ENCODE measurements at places on chromosomes 16 and 17.

DNA sequence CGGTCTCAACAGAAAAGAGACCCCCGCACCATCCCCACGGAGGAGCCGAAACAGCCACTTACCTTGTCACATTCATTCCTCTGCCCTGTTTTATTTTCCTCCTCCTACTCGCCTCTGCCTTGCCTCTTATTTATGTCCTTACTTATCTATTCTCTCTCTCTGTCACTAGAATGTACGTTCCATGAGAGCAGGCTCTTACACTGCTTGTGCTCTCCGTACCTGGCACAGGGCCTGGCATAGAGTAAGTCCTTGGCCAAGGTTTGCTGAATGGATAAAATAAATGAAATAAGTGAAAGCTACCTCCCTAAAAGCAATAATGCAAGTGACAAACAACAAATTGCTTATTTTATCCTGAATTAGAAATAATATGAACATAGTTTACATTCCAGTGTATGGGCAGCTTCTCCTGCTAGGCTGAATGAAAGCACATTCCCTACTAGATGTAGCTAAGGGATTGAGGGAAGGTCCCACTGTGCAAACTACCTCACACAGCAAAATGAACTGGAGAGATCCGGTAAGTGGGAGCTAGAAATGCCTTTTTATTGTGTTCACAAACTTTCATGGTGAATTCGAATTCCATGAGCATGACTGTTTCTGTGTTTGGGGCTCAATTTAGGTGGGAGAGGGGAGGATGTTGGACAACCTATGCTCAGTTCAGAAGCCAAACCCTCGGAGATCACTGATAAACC is 173.1 kb downstream of the PARN start:
- DNase-seq, result no peak

- DNase-seq, result no peak
Observed at GRCh38 chr17:49480836-49481615, 14.1 kb upstream of the NGFR start.

- no peak for DNase-seq
Observed at GRCh38 chr16:531494-532125, 4.1 kb downstream of the CAPN15 start.

DNA sequence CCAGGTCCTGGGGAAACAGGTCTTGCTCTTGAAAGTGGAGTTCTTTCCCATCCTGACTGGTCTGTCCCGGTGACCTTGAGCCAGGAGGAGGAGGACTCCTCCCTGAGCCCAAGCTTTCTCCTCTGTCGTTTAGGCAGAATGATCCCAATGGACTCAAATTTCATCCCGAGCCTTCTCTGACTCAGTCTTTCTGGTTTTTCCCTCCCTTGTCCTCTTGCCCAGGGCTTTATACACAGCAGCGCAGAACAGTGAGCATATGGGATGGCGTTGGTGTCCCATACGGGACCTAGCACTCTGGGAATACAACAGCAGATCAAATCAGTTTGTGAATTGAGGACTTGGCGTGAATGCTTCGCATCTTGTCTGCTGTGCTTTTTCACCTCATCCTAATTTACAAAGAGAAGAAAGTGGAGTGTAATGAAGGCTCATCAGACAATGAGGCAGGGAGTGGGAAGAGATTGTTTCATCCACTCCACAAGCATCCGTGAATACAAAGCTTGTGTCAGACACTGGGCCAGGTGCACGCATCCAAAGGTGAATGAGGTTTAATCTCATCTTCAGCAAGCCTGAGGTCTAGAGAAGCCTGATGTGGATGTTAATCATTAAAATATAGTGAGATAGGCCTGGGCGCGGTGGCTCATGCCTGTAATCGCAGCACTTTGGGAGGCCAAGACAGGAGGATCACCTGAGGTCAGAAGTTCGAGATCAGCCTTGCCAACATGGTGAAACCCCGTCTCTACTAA is 1.1 kb upstream of the XYLT1 start:
- no peak for DNase-seq

- no peak for DNase-seq
Observed at GRCh38 chr16:88560714-88561484, 9.3 kb upstream of the ZC3H18 start.

DNA sequence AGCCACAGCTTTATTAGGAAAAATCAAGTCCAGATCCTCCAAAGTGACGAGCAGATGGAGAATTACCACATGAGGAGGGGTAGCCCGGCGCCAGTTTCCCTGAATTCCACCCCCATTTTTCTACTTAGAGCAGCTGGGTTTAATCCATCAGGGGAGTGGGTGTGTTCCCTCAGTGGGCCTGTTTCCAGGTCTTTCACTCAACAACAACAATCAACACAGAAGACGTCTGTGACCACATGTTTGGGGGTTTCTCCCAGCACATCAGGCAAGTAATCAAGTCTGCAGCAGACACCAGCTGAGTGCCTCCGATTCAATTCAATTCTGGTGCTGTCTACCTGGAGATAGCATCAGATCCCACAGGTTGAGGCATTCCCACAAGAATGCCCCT is 6.8 kb downstream of the SLC6A2 start:
- no peak for DNase-seq

GRCh38 chr16:85798901-85799496 is 345 bp downstream of the EMC8 start:
- DNase-seq, result no peak

GRCh38 chr16:78259873-78260272 is 160.4 kb downstream of the WWOX start:
- no peak for DNase-seq

DNA sequence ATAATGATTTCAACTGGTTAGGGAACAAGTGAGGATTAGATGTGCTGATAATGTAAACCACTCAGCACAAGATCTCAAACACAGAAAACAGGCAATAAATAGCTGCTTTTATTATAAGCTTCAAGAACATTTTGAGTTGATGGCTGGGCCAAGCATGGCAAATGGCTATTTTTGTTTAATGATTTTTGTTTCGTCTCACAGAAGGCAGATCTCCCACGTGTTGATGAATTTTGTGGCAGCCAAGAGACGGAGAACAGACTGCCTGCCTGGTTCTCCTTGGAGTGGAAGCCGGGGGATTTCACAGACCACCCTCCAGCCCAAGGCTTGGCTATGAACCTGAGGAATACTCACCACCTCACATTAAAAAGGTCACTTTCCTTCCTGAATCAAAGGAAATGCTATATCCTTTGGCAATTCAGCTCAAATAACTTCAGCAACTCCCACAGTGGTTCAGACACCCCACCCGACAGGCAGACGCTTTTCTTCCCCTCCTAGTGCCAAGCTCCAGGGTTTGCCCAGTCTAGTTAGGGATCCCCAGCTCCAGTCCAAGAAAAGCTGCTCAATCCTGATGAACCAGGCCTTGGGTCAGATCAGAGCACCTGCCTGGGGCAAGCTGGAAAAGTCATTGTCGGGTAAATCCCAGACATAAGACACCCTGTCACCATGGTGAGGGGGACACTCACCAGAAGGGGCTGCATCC is 593.5 kb downstream of the TOX3 start:
- DNase-seq, result no peak

- no peak for DNase-seq
Observed at GRCh38 chr16:64892835-64893785, 228.8 kb downstream of the CDH11 start.

DNA sequence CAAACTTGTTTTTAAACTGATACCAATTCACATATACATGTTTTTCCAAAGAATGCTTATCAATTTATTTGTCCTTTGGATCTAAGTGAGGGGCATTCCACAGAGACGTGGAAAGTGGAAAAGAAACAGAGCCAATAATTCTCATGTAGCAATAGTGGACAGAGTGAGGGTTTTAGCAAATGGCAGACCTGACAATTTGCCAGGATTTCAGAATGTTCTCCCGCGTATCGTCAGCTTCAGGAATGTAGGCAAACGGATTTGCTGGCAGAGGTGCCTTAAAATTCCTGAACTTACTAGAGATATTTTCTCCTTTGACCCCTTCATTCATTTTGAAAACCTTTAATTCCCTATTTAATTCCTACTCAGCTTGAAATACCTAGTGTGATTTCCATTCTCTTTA is 193.4 kb upstream of the CPHXL start:
- no peak for DNase-seq

GRCh38 chr17:68821860-68822696 is 133.1 kb downstream of the ABCA8 start:
- DNase-seq, result no peak

- DNase-seq, result no peak
Observed at GRCh38 chr17:54860617-54861470, 39.8 kb upstream of the TOM1L1 start.

GRCh38 chr17:42317266-42317845 is 29.1 kb downstream of the STAT5A start:
- DNase-seq, result no peak

- DNase-seq, result no peak
Observed at GRCh38 chr17:15261258-15261801, 3.8 kb downstream of the PMP22 start.

DNA sequence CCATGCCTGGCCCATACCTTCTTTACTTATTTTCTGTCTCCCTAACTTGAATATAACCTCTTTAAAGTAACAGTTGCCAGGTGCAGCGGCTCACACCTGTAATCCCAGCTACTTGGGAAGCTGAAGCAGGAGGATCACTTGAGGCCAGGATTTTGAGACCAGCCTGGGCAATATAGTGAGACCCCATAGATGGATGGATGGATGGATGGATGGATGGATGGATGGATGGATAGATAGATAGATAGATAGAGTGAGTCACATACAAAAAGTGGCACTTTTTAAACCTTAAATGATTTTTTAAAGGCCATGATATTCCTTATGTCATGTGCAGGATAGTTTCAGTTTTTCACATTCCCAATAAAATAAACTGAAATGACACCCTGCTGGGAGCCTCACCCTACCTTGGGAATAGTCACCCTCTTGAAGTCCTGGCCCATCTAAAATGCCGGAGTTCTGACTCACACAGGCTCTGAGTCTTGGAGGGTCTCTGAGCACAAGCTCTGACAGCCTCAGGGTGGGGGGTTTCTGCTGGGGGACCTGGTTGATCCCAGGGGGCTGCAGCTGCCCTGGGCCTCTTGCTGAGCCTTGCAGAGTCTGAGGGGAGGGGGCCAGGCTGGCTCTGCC is 26.2 kb downstream of the CPNE2 start:
- DNase-seq, result no peak

DNA sequence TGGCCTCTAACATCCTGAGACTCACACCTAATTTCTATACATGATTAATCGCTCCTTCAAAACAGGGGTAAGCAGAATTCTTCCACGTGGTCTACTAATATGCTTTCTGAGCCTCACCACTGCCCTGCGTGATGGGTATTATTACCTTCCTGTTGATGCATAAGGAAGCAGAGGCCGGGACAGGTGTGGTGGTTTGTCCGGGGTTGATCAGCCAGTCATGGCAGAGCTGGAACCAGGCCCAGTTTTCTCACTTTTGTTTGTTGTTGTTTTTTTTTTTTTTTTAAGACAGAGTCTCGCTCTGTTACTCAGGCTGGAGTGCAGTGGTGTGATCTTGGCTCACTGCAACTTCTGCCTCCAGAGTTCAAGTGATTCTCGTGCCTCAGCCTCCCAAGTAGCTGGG is 31.2 kb downstream of the RNF135 start:
- DNase-seq, result no peak

GRCh38 chr17:39225959-39226683 is 376 bp upstream of the STAC2 start:
- no peak for DNase-seq

GRCh38 chr16:65655802-65656201 is 533.9 kb upstream of the CDH11 start:
- no peak for DNase-seq

DNA sequence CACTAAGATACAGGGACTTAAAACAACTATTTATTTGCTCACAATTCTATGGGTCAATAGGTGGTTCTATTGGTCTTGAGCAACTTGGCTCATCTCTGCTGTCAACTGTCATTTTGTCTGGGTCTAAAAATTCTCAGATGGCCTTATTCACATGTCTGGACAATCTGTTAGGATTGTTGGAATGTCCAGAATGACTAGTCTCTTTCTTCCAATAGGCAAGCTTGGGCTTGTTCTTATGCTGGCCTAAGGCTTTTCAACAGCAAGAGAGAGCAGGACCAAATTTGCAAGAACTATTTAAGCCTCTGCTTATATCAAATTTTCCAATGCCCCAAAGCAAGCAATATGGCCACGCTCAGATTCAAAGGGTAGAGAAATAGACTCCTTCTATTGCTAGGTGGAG is 240.9 kb downstream of the KIF2B start:
- DNase-seq, result no peak

- DNase-seq, result peak; percentile 65
Observed at GRCh38 chr17:6435968-6436367, 1.0 kb upstream of the AIPL1 start.

GRCh38 chr17:35774499-35774898 is 13.8 kb downstream of the C17orf50 start:
- DNase-seq, result no peak

GRCh38 chr17:48760411-48760810 is 31.9 kb upstream of the HOXB13 start:
- no peak for DNase-seq

- no peak for DNase-seq
Observed at GRCh38 chr17:31490671-31491375, 99.3 kb downstream of the RAB11FIP4 start.

GRCh38 chr17:40192961-40193360 is 15.7 kb downstream of the RAPGEFL1 start:
- no peak for DNase-seq

- DNase-seq, result no peak
Observed at GRCh38 chr17:69898601-69899000, 176.4 kb upstream of the KCNJ16 start.

DNA sequence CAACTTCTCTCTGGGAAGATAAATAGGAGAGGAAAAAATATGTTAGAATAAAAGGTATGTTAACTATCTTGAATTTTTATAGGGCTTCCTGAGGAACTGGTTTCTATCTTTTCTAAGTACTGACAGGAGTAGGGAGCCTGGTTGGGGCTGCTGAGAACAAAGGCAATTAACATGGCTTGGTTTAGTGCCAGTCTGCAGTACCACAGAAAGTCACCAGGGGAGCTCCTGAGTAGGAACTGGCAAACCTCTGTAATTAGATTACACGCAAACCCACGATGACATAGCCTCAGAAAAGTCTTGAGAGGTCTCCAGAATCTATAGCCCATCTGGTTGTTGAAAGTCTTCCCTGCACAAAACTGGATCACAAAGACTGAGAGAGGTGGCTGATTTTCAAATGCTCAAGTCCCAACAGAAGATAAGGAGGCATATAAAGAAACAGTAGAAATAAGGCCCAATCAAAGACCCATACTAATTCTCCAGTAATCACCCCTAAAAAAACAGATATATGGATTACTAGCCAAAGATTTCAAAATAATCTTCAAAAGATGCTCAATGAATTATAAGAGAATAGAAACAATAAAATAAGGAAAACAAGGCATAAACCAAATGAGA is 11.7 kb upstream of the CNTNAP4 start:
- DNase-seq, result no peak
